Transverse colon (tissue), 4 donors: ENCODE measurements at places on chromosomes 12 and 14. TPM values are rescaled to one million over a fixed set of nuclear protein-coding genes. Genes with fewer than 3 reads are reported as not detected.

GOLGA3 gene
- 103 TPM for total RNA-seq

DNA sequence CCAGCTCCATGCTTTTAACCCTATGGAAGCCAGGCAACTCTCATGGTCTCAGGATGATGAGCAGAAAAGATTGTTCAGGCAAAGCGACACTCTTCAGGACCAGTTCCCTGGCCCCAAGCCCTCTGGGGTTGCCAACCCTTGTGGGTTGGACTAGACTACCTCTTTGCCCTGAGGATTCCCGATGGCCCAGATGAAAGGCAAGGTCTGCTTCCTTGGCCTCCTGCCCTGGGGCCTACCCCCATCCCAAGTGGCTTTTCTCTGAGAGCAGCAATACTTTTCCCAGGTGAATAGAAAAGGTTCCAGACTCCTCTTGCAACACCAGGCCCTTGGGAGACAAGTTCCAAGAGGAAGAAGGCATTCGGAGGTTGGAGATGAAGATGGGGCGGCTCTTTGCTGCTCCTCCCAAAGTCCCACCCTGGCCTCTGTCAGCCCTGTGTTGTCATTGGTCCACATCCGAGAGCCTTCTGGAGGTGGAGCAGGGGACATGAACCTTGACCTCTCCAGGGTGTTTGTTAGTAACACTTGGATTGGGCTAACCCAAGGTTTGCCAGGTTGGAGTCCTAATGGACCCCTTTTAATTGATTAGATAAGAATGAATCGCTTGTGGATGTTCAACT lies 131.1 kb downstream of the GCH1 start:
- no peak for DNase-seq

GPX2 gene
- total RNA-seq = 292 TPM

ACYP1 gene
- 36.0 TPM for total RNA-seq

- no peak for DNase-seq
Measured at GRCh38 chr14:74083784-74084276, 423 bp downstream of the ALDH6A1 start.

GRCh38 chr14:23409475-23409874 lies 1.4 kb upstream of the MYH6 start:
- no peak for DNase-seq

NINJ2 gene
- 8.0 TPM for total RNA-seq

GRCh38 chr12:78792052-78792698 lies 72.4 kb upstream of the SYT1 start:
- DNase-seq = no peak

SERPINA6 gene
- not detected for total RNA-seq

GRCh38 chr12:50845021-50845647 lies 2.4 kb downstream of the TMPRSS12 start:
- no peak for DNase-seq

DNA sequence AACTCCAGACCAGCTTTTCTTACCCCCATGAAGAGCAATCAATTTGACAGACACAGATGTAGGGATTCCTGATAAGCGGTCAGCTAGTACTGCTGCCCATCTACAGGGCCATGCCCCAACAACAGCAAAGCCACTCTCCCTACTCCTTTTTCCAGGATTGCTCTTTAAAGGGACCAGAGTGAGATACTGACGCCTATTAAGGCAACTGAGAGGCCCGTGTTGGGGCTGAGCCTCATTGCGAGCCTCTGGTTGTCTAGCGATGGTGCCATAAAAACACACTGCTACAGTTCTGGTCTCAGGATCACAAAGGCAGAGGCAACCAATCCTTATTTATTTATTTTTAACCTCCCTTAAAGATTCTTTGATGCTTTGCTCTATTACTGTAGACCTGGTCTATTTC lies 31.1 kb downstream of the AK7 start:
- DNase-seq = no peak

MPHOSPH9 gene
- 15.6 TPM for total RNA-seq

DNA sequence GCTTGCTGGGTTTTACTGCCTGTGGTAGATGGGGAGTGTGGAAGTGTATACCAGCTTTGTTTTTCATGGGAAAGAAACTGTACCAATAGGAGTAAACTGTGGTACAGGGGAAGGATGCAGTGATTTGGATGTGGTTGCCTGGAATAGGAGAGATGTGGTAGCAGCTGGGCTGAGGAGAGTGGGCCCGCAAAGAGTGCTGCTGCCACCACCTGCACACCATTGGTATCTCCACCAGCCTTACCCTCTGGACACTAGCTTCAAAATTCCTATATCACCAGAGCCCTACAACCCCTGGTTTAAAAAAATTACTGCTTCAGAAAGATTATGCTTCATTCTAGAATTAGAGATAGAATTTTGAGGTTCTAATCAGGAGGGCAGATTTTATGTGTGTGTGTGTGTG lies 53.6 kb downstream of the AKAP6 start:
- DNase-seq = no peak

DNA sequence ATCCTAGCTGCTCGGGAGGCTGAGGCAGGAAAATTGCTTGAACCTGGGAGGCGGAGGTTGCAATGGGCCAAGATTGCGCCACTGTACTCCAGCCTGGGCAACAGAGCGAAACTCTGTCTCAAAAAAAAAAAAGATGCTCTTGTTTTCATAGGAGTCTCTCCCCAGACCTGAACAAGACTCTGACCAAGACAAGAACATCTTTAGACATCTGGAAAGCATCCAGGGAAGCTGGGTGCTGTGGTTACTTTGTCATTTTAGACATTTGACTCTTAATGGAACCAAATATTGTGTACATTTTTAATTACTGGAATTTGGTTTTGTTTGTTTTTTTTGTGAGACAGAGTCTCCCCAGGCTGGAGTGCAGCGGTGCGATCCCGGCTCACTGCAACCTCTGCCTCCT lies 21.1 kb upstream of the ATF1 start:
- no peak for DNase-seq

ZNF10 gene
- total RNA-seq = 13.7 TPM

- no peak for DNase-seq
Measured at GRCh38 chr14:24262821-24263733, at the start of gene TGM1. Gene TGM1, minus strand, starts transcription at chr14:24263177. Its CDS starts 825 bp downstream, at chr14:24262352.

FAM90A1 gene
- total RNA-seq = not detected

DNA sequence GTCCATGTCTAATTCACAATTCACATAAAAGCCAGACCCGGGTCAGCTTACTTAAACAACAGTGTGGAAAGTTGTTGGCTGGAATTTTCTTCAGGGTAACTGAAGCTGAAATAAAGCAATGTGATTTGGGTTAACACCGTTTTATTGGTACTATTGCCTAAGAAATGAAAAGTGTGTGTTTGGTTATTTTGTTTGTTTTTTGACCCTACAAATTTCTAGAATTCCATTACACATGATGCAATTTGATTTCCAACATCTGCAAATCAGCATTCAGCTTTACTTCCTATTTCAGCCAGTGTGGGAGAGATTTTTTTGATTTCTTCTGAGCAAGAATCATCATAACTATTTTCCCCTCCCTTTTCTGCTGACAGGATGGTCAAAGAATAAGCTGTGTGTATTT lies 45.7 kb upstream of the CLMN start:
- no peak for DNase-seq

DNA sequence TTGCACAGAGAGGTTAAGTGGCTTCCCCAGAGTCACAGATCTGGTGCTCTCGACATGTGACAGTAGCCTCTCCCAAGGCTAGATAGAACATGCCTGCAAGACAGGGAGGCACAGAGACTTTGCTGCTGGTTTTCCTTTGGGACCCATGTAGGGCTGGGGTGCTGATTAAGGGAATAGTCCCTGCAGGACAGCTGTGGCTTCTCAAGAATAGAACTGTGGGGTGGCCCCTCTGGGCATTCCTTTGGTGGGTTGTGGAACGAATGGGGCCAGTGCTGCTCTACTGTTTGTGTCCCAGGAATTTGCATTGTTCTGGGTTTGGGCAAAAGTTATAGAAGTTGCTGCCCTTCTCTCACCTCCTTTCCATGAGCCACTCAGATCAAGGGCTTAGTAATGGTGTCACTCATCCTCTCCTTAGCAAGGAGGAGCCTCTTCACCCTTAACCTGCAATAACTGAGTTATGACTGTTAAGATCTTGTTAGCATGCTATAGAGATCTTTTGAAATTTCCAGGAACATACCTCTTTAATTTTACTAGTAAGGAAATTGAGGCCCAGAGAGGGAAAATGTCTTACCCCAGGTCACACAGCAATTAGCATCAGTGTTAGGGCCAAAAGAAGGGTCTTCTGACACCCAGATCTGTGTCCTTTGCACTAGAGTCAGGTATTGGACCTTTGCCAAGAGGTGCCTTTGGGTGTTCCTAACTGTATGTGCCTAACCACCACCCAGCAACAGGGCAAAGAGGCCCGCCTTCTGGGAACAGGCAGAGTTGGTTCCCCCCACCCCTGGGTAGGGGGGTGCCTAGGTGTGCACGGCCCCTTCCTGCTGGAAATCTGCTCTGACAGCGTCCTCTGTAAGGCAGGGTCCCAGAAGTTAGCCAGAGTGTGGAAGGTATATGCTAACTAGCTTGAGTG lies 31.4 kb downstream of the CD9 start:
- no peak for DNase-seq

NFE2 gene
- total RNA-seq = not detected

- DNase-seq = no peak
Measured at GRCh38 chr12:25675808-25676207, 122.7 kb upstream of the LMNTD1 start.

GRCh38 chr14:71248194-71248593 lies 340.9 kb downstream of the PCNX1 start:
- DNase-seq = no peak

DNA sequence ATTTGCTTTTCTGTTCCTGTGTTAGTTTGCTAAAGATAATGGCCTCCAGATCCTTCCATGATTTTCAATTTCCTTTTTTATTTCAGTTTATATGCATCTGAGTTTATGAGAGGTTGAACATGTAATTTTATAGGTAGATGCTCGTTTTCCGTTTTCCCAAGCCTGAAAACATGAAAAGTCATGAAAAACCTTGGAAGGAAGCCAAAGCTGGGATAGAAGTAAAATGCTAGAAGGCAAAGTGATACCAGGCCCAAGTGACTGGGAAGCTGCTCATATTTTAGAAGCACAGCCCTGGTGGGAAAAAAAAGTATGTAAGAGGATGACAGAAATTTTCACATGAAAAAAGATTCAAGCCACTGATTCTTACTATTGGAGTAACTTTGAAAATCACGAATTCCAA lies 290.8 kb downstream of the PRKD1 start:
- no peak for DNase-seq

GRCh38 chr14:70708717-70709570 lies 67.2 kb downstream of the TTC9 start:
- DNase-seq = no peak

DNA sequence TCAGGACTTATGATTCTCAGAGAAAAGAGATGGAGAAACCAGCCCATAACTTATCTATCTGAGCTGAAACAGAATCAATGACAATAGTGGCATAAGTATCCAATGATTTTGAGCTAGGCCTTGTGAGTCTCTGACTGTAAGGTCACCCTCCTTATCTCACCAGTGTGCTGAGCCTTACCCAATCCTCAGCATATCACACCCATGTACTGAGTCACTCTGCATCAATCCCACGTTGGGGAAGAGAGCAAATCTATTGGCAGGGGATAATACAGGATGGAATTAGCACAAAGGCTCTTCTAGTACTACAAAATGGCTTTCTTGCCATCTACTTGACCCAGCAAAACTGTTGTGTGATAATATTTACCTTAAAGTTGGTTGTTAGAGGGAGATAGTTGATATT lies 997.8 kb downstream of the NRXN3 start:
- no peak for DNase-seq

DNA sequence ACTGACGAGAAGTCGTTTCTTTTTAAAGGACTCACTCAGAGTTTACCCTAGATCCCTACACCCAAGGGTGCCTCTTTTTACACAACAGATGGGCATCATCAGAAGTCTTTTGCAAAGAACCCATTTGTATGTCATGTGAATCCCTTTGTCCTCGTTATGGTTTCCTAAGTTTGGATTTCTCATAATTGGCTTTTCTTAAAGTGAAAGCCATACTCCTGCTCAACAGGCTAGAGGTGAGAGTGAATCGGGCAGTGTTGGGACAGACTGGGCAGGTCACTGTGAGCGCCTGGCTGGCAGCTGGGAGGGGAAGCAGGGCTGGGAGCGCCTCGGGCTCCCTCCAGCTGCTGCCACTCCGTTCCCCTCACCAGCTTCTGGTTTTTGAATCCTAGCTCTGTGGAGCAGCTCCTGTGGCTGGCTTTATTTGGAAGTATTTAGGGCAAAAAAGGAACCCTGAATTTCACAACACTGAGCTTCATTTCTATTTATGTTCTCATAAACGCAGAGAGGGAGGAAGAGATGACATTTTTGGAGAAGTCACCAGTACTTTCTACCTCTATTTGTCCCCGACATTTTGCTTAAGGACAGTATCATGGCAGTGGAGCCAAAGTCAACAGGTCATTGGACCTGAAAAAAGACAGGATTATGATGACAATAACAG lies 63.8 kb upstream of the ACTN1 start:
- peak; percentile 49 for DNase-seq

DNA sequence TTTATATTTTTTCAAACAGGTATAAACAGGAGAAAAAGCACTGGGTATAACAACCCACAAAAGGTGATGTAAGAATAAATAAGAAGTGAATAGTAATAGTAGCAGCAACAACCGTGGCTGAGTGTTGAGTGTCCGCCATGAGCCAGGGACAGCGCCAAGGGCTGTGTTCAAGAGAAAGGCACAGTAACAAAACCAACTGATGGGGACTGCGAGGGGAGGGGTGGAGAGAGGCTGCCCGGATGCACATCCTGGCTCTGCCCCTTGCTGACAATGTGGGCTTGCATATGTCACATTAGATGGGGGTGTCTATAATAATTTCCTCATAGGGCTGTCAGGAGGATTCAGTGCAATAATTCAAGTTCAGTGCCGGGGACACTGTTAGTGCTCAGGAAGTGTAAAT lies 912.4 kb downstream of the VRK1 start:
- peak; percentile 30 for DNase-seq

GRCh38 chr12:122994781-122995502 lies 14.5 kb downstream of the ARL6IP4 start:
- no peak for DNase-seq

- DNase-seq = peak; percentile 22
Measured at GRCh38 chr14:51547260-51547659, 104.5 kb upstream of the FRMD6 start.

HSPA2 gene
- total RNA-seq = 28.1 TPM

- no peak for DNase-seq
Measured at GRCh38 chr12:119154435-119154818, 24.3 kb upstream of the HSPB8 start.

- no peak for DNase-seq
Measured at GRCh38 chr12:132945806-132946205, 10.3 kb downstream of the ZNF605 start.

DNA sequence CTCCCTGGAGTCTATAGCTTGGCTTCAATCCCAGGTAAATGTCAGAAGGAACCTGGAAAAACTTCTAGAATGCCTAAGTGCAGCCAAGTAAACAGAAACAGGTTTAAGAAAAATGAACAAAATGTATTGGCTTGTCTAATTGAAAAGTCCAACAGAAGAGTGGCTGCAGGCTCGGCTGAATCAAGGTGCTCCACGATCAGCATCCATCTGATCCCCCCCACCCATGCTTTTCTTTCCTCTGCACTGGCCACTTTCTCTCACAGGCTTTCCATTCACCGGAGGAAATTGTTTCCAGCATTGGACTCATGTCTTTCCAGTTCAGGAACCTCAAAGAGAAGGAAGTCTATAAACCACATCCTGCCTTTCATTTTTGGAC lies 42.0 kb upstream of the C14orf180 start:
- no peak for DNase-seq

PRH2 gene
- not detected for total RNA-seq
